ENCODE measurements at places on chromosomes 2 and 18.

GRCh38 chr2:127660291-127660578 lies 14.3 kb downstream of the GPR17 start:
- no peak for DNase-seq

- DNase-seq = no peak
Measured at GRCh38 chr2:111972955-111973565, 74.7 kb downstream of the MERTK start.

DNA sequence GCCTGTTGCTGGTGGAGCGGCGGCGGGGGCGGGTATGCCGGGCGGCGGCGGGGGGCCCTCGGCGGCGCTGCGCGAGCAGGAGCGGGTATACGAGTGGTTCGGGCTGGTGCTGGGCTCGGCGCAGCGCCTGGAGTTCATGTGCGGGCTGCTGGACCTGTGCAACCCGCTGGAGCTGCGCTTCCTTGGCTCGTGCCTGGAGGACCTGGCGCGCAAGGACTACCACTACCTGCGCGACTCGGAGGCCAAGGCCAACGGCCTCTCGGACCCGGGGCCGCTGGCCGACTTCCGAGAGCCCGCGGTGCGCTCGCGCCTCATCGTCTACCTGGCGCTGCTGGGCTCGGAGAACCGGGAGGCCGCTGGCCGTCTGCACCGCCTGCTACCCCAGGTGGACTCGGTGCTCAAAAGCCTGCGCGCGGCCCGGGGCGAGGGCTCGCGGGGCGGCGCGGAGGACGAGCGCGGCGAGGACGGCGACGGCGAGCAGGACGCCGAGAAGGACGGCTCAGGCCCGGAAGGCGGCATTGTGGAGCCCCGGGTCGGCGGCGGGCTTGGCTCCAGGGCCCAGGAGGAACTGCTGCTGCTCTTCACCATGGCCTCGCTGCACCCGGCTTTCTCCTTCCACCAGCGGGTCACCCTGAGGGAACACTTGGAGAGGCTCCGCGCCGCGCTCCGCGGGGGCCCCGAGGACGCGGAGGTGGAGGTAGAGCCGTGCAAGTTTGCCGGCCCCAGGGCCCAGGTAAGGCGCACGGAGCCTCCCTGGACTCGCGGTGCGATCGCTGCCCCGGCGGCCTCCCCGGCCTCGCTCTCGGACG lies 1.0 kb downstream of the ZCCHC2 start:
- DNase-seq = peak; percentile 62

- no peak for DNase-seq
Measured at GRCh38 chr2:96025194-96025492, 9.6 kb downstream of the GPAT2 start.

GRCh38 chr2:178870703-178871102 lies 63.5 kb upstream of the TTN start:
- DNase-seq = no peak
